Right renal pelvis (tissue), 4 donors: ENCODE measurements at places on chromosomes 12 and 14. TPM values are rescaled to one million over a fixed set of nuclear protein-coding genes. Genes with fewer than 3 reads are reported as not detected.
A peak's percentile ranks its signal among the peaks of the same experiment; 100 is the strongest.

GRCh38 chr14:23881282-23881681 is 72.3 kb upstream of the DHRS4 start:
- no peak for DNase-seq

DNA sequence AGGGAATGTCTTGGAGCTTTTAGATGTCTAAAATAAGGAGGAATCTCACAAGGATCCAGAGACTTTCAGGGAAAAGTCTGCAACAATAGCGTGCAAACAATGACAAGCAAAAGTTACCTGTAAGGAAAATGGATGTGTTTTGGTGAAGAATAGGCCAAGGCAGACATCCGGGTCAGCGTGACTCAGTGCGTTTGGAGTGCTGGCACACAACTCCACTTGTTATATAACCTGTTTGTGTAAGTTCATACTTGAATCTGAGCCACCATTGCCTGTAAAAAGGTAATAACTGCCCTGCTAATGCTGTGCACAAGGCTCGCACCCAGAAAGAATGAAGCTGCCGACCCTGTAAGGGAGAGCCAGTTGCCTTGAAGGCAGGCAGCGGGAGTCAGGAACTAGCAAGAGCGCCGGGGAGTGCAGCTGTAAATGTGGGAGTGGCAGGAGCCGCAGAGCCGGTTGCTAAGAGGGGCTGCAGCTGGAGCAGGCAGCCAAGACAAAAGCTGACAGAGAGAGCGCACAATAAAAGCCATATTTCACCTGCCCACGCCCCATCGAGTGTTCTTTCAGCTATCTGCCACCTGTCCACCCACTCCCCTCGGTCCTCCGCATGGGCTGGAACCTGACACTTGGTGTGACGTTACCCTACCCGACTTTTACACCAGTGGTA is 638.5 kb upstream of the MIS18BP1 start:
- peak; percentile 36 for DNase-seq

DNA sequence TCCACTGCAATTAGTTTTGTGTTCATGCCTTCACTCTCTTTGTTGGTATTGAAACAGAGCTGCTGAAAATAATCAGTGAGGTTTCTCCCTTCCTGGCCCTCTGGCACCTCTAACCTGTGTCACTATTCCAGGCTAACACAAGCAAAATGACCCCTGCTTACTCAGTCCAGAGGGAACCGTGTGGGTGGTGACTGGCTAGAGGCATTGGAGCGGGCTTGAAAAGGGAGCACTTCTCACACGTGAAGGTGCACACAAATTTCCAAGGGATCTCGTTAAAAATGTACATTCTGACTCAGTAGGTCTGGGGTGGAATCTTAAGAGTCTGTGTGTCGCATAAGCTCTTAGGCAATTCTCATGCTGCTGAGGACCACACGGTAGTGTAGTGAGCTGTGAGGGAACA is 1.3 kb upstream of the SLC24A4 start:
- DNase-seq = no peak

DNA sequence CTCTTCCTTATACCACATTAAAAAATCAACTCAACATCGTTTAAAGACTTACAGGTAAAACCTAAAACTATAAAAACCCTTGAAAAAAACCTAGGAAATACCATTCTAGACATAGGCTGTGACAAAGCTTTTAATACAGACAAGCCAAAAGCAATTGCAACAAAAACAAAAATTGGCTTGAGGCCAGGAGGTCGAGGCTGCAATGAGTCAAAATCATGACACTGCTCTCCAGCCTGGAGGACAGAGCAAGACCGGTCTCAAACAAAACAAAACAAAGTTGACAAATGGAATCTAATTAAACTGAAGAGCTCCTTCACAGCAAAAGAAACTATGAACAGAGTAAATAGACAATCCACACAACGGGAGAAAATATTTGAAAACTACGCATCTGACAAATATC is 1057.8 kb downstream of the FSCB start:
- DNase-seq = no peak

DNA sequence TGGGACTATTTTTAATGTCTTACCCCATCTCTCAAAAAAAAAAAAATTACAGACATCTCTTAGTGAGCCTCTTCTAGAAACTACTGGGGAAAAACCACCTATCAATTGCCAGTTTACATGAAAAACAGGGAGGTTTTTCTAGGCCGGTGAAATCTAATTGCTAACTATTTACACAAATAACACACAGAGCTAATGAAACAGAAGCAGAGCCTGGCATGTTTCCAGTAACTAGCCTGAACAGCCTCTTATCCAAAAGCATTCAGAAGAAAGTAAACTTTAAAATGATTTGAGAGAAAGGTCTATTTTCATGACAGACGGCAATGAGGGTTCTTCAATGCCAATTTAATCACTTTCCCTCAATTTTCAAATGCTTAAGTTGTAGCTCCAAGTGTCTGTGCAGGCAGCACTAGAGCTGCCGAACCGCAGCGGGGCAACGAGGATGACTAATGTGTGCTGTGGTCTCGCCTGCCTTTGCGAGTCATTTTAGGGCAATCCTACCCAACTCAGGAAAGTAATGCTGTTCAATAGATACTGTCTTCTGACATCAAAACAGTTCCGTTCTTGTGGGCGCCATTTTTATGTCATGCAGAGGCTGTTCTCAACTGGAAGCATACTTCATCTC is 84.6 kb downstream of the SETD3 start:
- DNase-seq = no peak

DNA sequence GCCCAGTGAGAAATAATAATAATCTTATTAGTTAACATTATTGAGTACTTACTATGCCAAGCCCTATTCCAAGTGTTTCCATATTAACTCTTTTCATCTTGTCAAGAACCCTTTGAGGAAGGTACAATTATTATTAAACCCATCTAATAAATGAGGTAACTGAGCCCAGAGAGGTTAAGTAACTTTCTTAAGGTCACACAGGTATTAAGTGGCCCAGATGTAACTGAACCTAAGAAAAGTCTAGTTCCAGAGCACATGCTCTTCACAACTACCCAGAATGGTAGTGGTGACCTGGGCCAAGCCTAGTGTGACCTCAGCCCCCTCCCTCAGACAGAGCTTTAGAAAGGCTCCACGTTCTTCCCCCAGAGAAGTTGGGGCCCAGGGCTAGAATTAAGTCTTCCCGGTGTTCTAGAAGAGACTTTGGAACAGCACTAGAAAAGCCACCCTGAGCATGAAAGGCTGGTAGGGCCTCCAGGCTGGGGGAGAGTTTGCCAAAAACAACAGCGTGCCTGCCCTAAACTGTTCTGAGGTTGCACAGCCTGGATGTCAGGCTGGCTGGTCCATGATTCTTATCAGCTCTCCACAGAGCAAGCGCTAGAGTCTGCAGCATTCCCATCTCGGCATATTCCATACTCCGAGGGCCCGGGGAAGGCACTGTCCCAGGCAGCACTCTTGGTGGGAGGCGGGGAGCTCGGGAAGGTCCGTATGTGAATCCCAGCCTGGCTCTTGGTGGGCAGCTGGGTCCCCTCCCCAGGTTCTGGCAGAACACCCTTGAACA is 41.3 kb upstream of the CTDSP2 start:
- no peak for DNase-seq

SVOP gene
- polyA plus RNA-seq = 0.04 TPM

SIX4 gene
- 5.9 TPM for polyA plus RNA-seq

- DNase-seq = no peak
Measured at GRCh38 chr12:104165801-104166200, 27.8 kb upstream of the NFYB start.

POTEM gene
- not detected for polyA plus RNA-seq

METAP2 gene
- polyA plus RNA-seq = 123 TPM

IFI27L1 gene
- 26.8 TPM for polyA plus RNA-seq

UNG gene
- polyA plus RNA-seq = 67.3 TPM

LIMA1 gene
- 92.7 TPM for polyA plus RNA-seq

DNA sequence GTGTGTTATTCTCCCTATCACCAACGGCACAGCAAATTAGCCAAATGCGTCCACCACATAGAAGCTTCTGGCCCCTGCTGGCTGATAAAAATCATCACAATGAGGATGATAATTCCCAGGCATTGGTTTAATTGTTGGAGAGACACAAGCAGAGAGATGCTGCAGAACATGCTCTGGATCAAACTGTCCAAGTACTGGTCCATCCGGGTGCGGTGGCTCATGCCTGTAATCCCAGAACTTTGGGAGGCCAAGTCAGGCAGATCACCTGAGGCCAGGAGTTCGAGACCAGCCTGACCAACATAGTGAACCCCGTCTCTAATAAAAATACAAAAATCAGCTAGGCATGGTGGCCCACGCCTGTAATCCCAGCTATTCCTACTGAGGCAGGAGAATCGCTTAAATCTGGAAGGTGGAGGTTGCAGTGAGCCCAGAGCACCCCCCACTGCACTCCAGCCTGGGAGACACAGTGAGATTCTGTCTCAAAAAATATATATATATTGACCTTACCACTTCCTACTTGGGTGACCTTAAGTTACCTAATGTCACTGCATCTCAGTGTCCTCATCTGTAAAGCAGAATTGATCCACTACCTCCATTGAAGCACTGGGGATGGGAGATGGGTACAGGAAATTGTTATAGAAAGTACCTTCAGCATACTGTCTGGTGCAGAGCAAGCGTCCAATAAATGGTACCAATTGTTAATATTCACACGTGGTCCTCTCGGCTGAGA is 83.7 kb upstream of the EGLN3 start:
- DNase-seq = no peak

- no peak for DNase-seq
Measured at GRCh38 chr12:49201595-49202295, 12.9 kb upstream of the TUBA1A start.

GLT1D1 gene
- 1.8 TPM for polyA plus RNA-seq

DNA sequence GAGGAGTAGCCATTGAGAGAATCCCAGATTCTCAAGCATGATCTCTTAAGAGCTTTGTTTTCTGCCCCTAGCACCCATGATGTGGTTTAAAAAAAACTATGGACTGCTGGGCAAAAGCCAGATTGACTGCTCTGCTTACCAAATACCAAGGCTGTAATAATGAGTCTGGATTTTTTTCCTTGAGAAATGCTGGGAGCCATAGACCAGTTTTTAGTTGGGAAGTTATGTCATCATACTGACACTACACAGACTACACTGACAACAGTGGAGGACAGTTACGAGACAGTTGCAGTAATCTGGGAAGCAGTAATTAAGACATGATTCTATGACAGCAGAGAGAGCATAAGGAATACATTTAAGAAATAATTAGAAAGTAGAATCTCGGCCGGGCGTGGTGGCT is 35.8 kb downstream of the SPATA7 start:
- no peak for DNase-seq

FAR2 gene
- 41.8 TPM for polyA plus RNA-seq

DNA sequence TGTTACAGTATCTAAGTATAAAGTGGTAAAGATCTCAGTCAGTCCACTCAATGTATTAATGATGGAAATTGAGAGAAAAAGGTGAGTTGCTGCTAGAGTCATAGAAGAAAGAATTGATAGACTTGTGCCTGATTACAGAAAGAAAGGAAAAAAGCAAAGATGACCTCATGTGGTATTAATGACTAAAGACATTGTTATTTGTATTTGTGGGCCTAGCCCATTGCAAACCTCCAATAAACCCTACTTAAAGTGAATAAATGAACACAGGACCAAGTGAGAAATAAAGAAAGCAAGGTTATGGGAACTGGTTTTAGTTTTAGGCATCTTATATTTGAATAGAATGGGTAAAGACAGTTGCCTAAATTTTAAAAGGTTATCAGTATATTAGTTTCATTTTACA is 105.5 kb downstream of the SYT1 start:
- no peak for DNase-seq

GRCh38 chr12:126908765-126909142 is 1358.2 kb upstream of the TMEM132C start:
- no peak for DNase-seq

HOXC6 gene
- polyA plus RNA-seq = 31.7 TPM

GRCh38 chr14:63737582-63738006 is 9.7 kb upstream of the SGPP1 start:
- DNase-seq = no peak

GRCh38 chr14:51004801-51005526 is 60.7 kb upstream of the PYGL start:
- DNase-seq = no peak

MYH6 gene
- polyA plus RNA-seq = 0.24 TPM

EML5 gene
- 2.9 TPM for polyA plus RNA-seq

- DNase-seq = no peak
Measured at GRCh38 chr14:74217672-74218448, 21.4 kb upstream of the VSX2 start.

NOPCHAP1 gene
- 12.8 TPM for polyA plus RNA-seq
